ENCODE measurements at places on chromosomes 6 and 20. TPM values are rescaled to one million over a fixed set of nuclear protein-coding genes. Genes with fewer than 3 reads are reported as not detected.

Gene STMND1
- not detected for total RNA-seq

Gene NKX2-2
- total RNA-seq, result not detected

Gene ESR1
- 2.0 TPM for total RNA-seq

Gene GSTA4
- total RNA-seq, result 138 TPM

Gene SLC9A8
- total RNA-seq, result 7.2 TPM

Gene ZKSCAN8
- total RNA-seq, result 23.0 TPM

Gene SEL1L2
- not detected for total RNA-seq

Gene FAM209B
- not detected for total RNA-seq

Gene ULBP2
- total RNA-seq, result 0.76 TPM

Gene CPNE5
- 1.2 TPM for total RNA-seq

Gene ASIP
- total RNA-seq, result not detected

Gene SAMD10
- total RNA-seq, result 7.2 TPM

Gene ABRACL
- 12.0 TPM for total RNA-seq

Gene SKIC2
- total RNA-seq, result 31.3 TPM

Gene EYA4
- total RNA-seq, result 0.23 TPM

Gene FAXC
- total RNA-seq, result 6.8 TPM

Gene C6orf163
- 10.1 TPM for total RNA-seq

Gene CLVS2
- total RNA-seq, result 0.44 TPM

Gene KHDC3L
- total RNA-seq, result not detected

Gene DEFB124
- not detected for total RNA-seq

Gene BNIP5
- not detected for total RNA-seq

Gene CAP2
- total RNA-seq, result 1.9 TPM

Gene OGFRL1
- 73.3 TPM for total RNA-seq

Gene PLCB4
- 6.3 TPM for total RNA-seq

Gene PARD6B
- 7.8 TPM for total RNA-seq

Gene RAET1E
- 46.8 TPM for total RNA-seq

Gene FANCE
- 21.4 TPM for total RNA-seq

Gene HCK
- 7.6 TPM for total RNA-seq

Gene FGD2
- total RNA-seq, result 2.4 TPM

Measured in suprapubic skin (tissue), 4 donors.